Cardiac fibroblast (primary cell): ENCODE measurements at places on chromosomes 3 and 15.

GRCh38 chr15:95987299-95987698, 343.2 kb upstream of the NR2F2 start:
- no peak for DNase-seq

DNA sequence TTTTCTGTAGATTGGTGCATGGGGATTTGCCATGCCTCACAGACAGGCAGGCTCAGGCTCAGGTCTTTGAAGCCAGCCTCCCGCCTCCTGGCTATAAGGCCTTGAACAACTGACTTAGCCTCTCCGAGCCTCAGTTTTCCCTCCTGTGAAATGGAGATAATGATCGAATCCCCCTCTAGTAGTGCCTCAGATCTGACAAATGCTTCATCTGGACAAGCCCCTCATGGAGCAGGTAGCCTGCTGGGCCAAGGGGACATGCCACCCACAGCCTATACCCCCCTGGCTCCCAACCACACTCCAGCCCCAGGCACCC, 68.1 kb upstream of the LCTL start:
- no peak for DNase-seq

DNA sequence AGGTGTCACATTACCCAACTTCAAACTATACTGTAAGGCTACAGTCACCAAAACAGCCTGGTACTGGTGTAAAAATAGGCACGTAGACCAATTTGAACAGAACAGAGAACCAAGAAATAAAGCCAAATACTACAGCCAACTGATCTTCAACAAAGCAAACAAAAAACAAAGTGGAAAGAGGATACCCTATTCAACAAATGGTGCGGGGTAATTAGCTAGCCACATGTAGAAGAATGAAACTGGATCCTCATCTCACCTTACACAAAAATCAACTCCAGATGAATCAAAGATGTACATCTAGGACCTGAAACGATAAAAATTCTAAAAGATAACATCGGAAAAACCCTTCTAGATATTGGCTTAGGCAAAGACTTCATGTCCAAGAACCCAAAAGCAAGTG, 13.1 kb downstream of the PEAK1 start:
- no peak for DNase-seq

GRCh38 chr15:74399100-74399499, 31.7 kb upstream of the CYP11A1 start:
- no peak for DNase-seq

GRCh38 chr3:143951351-143951971, 20.2 kb upstream of the DIPK2A start:
- DNase-seq, result peak; percentile 70

- no peak for DNase-seq
Measured at GRCh38 chr15:76431971-76432370, 95.4 kb downstream of the ISL2 start.

DNA sequence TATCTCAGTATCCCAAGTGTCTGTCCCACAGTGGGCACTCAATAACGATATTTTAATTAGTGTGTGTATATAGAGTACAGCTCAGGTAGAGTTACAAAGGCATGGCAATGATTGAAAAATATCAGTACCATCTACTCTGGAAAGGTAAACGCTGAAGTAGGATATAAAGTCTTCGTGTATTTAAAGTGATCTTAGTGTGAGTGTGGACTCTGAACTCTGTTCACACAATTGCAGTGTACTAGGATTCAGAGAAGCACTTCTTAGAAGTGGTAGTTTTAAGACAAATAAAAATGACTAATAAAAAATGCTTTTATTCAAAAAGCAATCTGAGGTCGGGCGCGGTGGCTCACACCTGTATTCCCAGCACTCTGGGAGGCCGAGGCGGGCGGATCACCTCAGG, 62.9 kb upstream of the RAP2B start:
- DNase-seq, result no peak

- DNase-seq, result no peak
Measured at GRCh38 chr3:41357271-41357670, 158.0 kb downstream of the CTNNB1 start.

- no peak for DNase-seq
Measured at GRCh38 chr15:42482701-42483100, 8.2 kb downstream of the ZNF106 start.

DNA sequence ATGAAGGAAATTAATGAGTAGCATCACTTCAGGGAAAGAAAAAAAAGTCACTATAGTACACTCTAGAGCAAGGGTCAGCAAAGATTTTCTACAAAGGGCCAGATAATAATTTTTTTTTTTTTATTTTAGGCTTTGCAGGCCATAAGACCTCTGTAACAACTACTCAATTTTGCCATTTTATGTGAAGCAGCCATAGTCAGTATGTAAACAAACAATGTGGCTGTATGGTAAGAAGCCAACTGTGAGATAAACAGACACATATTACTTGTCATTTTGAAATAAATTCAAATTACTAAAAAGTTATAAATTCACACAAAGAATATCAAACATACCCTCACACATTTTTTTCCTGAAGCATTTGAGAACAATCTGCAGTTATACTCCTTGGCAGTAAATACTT, 40.6 kb downstream of the SCAPER start:
- no peak for DNase-seq

DNA sequence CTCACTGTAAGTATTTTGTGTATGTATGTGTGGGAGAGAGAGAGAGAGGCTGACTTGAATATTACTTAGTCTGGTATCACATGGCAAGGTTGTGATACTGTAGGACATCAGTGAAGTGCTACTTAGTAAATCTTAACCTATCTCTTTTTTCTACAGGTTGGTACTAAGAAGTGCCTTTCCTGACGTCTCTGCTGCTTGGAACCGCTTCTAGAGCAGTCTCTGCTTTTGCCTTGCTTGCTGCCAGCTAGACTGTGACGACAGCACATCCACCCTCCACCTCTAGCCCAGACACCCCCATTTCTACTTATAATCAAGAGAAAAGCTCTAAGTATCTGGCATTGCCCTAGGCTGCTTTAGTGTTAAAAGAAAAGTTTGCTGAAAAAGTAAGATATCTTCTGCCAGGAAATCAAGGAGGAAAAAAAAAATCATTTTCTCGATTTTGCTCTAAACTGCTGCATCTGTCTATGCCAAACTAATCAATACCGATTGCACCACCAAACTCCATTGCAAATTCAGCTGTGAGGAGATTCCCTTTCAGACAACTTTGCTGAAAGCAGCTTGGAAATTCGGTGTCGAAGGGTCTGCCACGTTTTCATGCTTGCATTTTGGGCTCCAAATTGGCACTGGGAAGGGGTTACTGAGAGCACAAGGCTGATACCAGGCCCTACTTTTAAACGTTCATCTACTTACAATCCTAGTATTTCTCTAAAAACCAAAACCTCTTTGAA, 30.7 kb downstream of the MBNL1 start:
- DNase-seq, result no peak

DNA sequence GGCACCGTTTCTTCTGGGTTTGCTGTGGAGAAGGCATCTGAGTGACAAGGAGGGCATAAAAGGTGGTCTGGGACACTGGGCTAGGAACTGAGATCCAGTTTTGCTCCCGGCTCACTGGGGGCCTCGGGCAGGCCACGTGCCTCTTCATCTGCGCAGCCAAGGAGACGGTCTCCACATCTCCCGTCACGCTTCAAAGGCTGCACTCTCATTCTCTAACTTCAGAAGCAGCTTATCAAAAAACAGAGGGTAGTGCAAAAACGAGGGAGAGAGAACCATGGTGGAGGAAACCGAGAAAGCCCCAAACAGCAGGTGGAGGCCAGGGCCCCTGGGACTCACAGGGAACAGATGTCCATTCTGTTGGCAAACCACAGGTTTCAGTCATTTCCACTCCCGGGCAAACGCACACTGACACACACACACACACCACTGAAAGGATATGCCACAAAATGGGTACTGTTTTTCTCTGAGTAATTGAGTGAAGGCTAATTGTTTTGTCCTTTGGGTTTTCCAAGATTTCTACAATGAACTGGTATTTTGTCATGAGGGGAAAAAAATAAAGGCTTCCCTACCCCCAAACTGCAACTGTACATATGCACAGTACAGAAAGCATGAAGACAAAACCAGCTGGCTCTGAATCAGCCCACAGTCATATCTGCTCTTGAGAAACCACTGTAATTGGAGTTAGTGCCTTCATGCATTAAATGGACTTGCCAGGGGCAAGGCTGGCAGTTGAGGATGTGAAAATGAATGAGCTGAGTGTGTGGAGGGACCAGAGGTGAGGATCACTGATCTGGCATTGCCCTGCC, 71.9 kb downstream of the MGLL start:
- DNase-seq, result peak; percentile 73

DNA sequence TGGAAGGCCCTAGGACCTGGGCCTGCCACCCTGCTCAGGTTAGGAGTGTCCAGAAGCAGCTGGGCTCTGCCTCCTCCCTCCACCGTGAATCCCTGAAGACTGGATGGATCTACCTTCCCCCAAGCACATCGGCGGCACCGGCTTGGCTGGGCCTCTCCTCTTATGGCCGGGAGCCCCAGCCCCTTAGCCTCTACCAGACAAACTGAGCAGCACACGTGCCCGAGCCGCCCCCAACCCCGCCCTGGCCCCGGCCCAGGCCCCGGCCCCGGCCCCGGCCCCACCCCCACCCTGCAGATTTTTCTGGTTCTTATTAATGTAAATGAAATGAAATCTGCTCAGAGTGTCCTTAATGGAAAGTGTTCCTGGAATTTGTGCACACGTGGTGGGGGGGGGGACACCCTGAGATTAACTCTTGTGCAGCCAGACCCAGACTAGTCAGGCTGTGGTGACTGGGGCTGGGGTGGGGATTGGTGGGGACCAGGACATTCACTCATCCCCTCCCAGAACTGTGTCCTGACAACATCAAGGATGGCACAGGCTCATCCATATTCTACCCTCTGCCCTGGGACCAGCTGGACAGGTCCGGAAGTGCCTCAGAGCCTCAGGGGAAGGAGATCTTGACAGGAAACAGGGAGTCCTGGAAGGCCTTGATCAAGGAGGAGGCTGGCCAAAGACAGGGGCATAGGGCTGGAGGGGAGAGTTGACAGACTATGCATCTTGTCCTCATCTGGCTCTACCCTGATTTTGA, 30.9 kb upstream of the SEMA3F start:
- DNase-seq, result no peak

DNA sequence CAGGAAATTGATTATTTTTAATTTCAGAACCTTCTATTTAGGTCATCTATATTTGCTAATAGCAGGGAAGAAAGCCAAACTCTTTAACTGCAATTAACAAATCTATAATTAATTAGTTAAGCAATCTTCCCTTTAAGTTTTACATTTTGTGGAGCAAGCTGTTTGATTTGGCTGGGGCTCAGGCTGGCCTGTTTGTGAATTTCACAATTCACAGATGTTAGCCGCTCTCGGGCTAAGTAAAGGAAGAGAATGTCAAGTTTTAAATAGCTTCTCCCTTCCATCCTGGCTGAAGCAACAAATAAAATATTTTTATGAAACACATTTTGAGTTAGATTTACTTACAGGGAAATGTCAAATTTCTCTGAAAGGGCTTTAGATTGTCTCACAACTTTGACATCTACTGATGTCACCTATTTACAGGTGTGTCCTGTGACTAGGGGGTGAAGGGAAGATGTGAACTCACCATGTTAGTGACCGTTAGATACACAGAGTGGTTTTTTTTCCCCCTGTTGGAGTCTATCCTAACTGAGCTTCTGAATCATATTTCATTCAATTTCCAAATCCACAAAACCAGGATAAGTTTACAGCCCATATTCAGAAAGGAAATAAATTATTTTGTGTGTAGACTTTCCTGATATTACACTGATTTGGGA, 1.3 kb upstream of the TP63 start:
- DNase-seq, result peak; percentile 61

GRCh38 chr15:74543583-74543982, 2.6 kb downstream of the ARID3B start:
- DNase-seq, result no peak

GRCh38 chr3:150582620-150583019, 20.5 kb upstream of the SELENOT start:
- no peak for DNase-seq

GRCh38 chr3:140763532-140763931, 85.7 kb downstream of the TRIM42 start:
- DNase-seq, result no peak

DNA sequence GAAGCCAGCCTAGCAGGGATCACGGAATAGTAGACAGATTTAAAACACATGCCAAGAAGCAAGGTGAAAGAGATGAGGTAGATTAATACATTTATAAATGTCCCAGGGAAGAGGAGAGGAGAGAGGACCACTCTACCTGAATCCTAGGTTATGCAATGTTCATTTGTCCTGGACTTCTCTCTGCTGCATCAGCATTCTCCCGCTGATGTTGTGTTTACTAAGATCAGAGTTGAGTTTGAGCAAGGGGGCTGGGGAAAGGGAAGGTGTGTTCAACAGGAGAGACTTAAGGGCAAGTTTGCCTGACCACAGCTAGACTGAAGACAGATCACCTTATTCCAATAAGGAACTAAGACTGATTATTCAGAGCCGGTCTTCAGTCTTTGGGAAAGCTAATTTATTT, 1.1 kb upstream of the KPNA1 start:
- no peak for DNase-seq

- DNase-seq, result peak; percentile 66
Measured at GRCh38 chr3:67037615-67038014, 39.5 kb downstream of the KBTBD8 start.

DNA sequence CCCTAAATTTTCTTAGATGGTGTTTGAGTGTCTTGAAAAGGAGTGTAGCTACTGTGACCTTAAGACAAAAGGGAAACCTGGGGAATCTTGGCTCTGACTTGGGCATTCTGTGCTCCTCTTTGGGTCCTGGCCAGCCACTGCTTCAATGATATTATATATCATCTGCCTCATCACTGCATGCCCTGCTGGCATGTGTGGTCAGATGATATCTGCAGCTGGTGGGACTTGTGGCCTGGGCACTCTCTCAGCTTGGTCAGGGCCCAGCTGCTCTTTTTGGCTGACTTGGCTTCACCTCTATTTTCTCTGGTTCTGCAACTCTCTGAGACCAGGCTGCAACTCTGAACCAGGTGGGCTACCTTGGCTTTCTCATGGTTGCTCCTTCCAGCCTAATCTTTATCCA, 446.1 kb upstream of the RARB start:
- no peak for DNase-seq

- DNase-seq, result peak; percentile 28
Measured at GRCh38 chr3:66441129-66441528, 59.7 kb downstream of the LRIG1 start.

GRCh38 chr3:172550347-172550943, 27.2 kb upstream of the TNFSF10 start:
- DNase-seq, result peak; percentile 71

DNA sequence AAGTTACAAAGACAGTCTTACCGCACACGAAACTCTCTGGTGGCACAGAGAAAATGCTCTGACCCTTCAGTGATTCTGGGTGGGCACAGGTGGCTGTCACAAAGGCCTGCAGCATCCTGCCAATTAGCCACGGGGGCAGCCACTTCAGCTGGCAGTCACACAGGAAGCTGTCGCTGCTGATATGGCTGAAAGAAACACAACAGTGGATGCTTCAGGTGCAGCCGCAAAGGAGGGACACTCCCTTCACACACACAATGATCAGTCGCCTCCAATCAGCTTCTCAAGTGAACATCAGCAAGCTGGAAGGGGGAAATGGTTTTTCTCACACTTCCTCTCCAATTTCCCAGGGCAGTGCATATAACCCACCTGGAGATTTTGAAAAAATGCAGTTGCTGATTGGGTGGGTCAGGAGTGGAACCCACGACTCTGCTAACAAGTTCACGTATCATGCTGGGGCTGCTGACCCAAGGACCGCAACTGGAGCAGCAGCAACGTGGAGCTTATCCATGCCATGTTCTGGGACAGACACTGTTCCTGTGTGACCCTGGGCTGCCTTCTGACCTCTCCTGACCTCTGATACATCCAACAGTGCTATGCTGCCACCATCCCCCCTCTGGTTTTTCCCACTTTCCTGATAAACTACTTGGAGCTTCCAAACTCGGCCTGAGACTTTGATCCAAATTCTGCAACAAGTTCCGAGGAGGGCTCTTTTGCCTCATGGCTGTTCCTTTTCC, 106.6 kb downstream of the LRIG1 start:
- no peak for DNase-seq

GRCh38 chr3:177041021-177041729, 156.1 kb downstream of the TBL1XR1 start:
- peak; percentile 93 for DNase-seq
